ENCODE measurements at places on chromosomes 1 and 21. TPM values are rescaled to one million over a fixed set of nuclear protein-coding genes. Genes with fewer than 3 reads are reported as not detected.

Gene CD244
- total RNA-seq = 0.32 TPM

Gene MMP23B
- total RNA-seq = 2.2 TPM

Gene CR1L
- total RNA-seq = not detected

Gene ELAPOR1
- 34.0 TPM for total RNA-seq

Gene EDARADD
- total RNA-seq = 0.21 TPM

Gene RPF1
- 16.2 TPM for total RNA-seq

Gene SPATA46
- total RNA-seq = not detected

Gene ACTL8
- total RNA-seq = 0.37 TPM

Gene INTS11
- 118 TPM for total RNA-seq

Gene ADAMTSL4
- total RNA-seq = 0.97 TPM

Gene GOLT1A
- total RNA-seq = 0.77 TPM

Gene SELENBP1
- total RNA-seq = 26.0 TPM

Gene CFAP107
- total RNA-seq = not detected

Gene EPHA8
- total RNA-seq = 3.1 TPM

Gene FCRLA
- total RNA-seq = not detected

Gene GNAT2
- total RNA-seq = not detected

Gene COL11A1
- 27.0 TPM for total RNA-seq

Gene OXCT2
- 3.7 TPM for total RNA-seq

Gene TP73
- not detected for total RNA-seq

Gene ARHGAP30
- 2.8 TPM for total RNA-seq

Gene KCNE2
- not detected for total RNA-seq

Gene KCNA3
- 14.3 TPM for total RNA-seq

Gene SLC37A1
- 16.0 TPM for total RNA-seq

Gene TLCD4
- total RNA-seq = 63.0 TPM
